ENCODE measurements at places on chromosomes 16 and 17. TPM values are rescaled to one million over a fixed set of nuclear protein-coding genes. Genes with fewer than 3 reads are reported as not detected.

The KRT14 gene
- 10,587 TPM for total RNA-seq

The KRTAP4-4 gene
- not detected for total RNA-seq

The SMPD3 gene
- total RNA-seq = not detected

The MYLK3 gene
- total RNA-seq = 0.16 TPM

The PRSS27 gene
- total RNA-seq = 0.76 TPM

The TUBB3 gene
- total RNA-seq = 143 TPM

The PIMREG gene
- 9.8 TPM for total RNA-seq

The FNDC8 gene
- total RNA-seq = not detected

The CDH11 gene
- 66.0 TPM for total RNA-seq

The TBC1D16 gene
- total RNA-seq = 20.1 TPM

The ATXN1L gene
- total RNA-seq = 7.5 TPM

The ACAP1 gene
- total RNA-seq = 5.6 TPM

The PERCC1 gene
- total RNA-seq = not detected

The DUS1L gene
- 80.2 TPM for total RNA-seq

The DNASE1L2 gene
- total RNA-seq = 0.78 TPM

The KRTAP4-9 gene
- not detected for total RNA-seq

The ZG16 gene
- total RNA-seq = not detected

The NHLRC4 gene
- total RNA-seq = 0.11 TPM

The HAS3 gene
- total RNA-seq = 58.4 TPM

The TUBG1 gene
- total RNA-seq = 122 TPM

The CLEC10A gene
- not detected for total RNA-seq

The PRSS22 gene
- 2.8 TPM for total RNA-seq

The CCDC182 gene
- total RNA-seq = not detected

The CACNG1 gene
- not detected for total RNA-seq

The C17orf50 gene
- total RNA-seq = not detected

Measured in hair follicular keratinocyte (primary cell).